ENCODE measurements at places on chromosomes 1 and 21.

- peak; percentile 84 for DNase-seq
Observed at GRCh38 chr1:156126043-156126629, 11.6 kb downstream of the LMNA start.

- no peak for DNase-seq
Observed at GRCh38 chr1:96674915-96675314, 46.7 kb upstream of the PTBP2 start.

- no peak for DNase-seq
Observed at GRCh38 chr1:31572323-31573104, 3.8 kb upstream of the TINAGL1 start.

DNA sequence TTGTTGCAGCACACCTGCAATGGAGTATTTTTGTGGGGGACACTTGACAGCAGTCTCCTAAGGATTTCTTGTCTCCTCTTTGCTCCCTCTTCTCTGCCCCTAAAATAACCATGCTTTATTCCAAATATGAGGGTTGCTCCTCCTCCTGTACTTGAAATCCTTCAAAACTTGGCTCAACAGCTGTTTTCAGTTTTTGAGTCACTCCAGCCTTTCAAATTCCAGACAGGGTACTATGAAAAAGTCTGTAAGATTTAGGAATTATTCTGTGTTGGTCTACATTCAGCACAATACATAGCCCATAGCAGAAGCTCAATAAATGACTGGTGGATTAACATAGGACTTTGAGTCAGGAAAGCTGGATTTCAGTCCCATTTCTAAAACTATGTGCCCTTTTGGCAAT is 5.5 kb downstream of the AP4B1 start:
- no peak for DNase-seq

- no peak for DNase-seq
Observed at GRCh38 chr1:50531027-50531426, 107.8 kb upstream of the DMRTA2 start.

DNA sequence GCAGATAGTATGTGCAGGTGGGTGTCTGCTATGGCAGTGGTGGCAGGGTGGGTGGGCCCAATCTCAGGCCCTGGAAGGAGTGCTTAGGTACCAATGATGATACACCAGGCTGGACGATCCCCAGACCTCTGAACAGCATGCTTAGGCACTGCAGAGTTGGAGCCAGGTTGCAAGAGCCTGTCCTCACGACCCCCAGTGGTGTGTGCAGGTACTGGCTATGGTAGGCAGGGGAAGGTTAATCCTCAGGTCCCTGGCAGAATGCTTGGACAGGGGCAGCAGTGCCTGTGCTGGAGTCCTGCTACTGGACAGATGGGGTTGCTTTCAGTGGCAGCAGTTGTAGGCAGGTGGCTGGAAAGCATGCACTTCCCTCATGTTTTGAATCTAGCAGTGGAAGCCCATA is 100.5 kb upstream of the NEK7 start:
- DNase-seq: no peak

DNA sequence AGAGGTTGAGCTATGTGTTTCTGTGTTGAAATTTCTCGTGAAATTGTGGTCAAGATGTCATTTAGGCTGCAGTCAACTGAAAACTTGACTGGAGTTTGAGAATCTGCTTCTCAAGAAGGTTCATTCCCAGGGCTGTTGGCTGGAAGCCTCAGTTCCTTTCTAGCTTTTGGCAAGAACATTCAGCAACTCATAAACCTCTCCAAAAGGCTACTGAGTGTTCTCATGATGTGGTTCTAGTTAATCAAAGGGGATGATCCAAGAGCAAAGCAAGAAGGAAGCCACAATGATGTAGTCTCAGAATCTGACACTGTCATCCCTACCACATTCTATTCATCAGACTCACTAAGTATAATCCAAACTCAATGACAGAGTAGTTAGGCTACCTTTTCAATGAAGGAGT is 66.6 kb downstream of the SPATA6 start:
- DNase-seq: no peak

DNA sequence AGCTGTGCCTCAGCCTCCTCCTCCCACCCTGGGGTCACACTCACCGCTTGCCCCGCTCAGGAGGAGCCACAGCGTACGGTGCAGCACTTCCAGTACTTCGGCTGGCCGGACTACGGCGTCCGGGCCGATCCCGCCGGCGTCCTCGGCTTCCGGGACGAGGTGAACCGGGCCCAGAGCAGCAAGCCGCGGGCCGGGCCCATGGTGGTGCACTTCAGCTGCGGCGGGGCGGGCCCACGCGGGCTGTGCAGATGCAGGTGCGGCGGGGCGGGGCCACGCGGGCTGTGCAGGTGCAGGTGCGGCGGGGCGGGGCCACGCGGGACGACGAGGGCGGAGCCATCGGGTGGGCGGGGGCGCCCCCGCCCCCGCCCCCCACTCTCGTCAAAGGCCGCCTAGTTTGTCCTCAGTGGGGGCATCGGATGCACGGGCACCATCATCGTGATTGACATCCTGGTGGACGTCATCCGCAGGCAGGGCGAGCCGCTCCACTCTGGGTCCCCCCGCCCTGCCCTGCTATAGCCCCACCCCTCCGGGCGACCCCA is 5.5 kb downstream of the RNF223 start:
- peak; percentile 24 for DNase-seq

DNA sequence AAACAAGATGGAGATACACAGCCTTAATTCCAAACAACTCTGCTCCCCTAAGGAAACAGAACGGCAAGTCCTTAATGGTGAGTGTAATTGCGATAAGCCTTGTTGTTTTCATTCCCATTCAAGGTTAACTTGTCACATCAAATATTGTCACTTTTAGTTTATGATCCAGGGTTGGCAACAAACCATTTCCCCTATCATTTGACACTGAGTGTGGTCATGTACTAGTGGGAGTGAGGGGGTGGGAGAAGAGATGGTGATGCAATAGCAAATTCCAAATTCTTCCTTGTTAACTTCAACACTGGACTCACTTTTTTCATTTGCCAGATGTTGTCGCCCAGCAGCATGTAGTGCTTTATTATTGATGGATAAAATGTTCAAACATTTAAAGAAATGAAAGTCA is 140.4 kb downstream of the ZNF326 start:
- no peak for DNase-seq

DNA sequence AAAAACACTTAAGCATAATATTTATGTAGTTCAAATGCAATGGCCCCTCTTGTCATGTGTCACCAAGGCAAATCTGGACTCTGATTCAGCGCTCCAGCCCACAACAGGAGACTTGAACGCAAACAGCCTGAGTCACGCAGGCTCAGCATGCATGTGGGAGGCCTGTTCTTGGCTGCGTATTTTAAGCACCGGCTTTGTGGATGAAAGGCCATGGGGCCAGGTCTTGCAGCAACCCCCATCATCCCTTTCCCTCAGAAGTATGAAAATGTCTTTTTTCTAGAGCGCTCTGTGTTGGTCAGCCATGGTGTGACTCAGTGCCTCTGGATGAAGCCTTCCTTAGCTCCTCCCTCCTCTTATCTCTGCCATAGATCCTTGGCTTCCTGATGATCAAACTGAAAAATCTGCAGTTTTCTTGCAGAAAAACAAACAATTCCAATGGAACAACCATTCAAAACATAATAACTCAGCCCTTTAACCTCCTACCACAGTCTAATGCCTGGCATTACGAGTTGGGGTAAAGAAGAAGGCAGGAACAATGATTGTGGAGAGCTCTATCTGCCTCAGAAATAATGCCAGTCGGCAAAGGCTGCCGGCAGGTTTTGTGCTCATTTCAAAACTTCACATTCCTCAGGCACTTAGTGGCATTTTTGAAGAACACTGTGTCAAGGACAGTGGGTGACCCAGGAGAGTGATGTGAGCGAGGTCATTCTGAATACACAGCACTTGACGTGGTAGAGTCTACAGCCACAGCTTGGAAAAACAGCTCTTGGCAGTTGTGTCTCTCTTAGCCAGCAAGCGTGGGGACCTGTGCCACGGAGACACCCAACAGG is 167.5 kb downstream of the CLIC6 start:
- peak; percentile 27 for DNase-seq

DNA sequence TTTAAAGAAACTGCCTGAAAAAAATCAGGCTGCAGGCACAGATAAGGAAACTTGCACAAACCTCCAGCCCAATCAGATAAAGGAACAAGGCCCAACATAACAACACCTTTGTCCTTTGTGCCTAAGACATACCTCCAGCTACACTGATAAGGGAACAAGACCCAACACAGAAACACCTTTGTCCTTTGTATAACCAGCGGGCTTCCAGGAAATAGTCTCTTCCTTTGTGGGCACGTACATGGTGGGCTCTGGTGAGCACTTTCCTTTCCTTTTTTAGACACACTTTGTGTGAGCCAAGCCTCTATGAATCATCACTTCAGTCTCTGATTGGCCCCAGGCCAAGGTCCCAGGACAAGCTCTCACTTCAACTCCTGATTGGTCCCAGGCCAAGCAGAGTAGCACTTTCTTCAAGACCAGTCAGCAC is 23.6 kb downstream of the ZNF670 start:
- DNase-seq: no peak

DNA sequence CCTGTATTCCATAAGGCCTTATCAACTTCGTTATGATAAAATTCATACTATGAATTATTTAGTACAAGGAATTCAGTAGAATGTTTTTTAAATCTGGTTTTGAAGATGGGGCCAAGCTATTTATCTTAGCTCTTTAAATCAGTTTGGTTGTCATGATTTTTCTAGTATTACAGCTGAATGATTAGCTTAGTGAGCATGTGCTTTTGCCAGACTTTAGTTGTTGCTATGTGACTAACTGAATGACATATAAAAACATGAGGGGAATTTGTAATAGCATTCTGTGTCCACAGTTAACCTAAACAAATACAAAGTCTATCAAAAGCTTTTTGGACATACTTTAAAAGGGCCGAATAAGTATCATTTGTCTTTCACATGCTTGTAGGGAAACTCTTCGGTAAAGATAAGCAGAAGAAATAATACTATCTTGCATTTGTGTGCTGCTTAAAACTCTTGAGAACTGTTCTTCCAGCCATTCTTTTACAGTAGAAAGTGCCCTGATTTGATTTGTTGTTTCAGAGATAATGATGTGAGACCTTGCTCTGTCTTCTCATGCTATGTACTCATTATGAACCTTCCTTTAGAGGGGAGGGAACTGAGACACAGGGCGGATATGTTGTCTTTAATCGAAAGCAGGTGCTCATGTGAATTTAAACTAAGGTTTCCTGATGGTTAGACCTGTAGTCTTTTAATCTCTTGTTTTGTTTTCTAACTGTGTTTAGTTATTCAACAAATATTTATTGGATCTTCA is 18.8 kb downstream of the NEK7 start:
- DNase-seq: peak; percentile 70

GRCh38 chr1:31785947-31786290 is 21.8 kb upstream of the ADGRB2 start:
- no peak for DNase-seq

DNA sequence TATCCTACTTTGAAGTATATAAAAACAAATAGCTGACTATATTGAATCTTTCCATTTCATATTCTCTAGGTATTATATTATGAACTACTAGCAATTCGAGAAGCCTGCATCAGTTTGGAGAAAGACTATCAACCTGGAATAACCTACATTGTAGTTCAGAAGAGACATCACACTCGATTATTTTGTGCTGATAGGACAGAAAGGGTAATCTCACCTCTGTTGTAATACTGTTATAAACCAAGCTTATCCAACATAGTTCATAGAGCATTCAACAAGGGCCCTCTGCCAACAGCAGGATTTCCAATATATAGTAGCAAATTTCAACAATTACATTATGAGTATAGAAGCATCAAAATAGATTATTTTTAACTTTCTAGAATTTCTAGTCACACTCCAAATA is 43.7 kb upstream of the TEKT2 start:
- DNase-seq: no peak

GRCh38 chr1:114107474-114108435 is 45.9 kb downstream of the SYT6 start:
- DNase-seq: no peak

- DNase-seq: no peak
Observed at GRCh38 chr21:39728341-39728740, 16.6 kb upstream of the IGSF5 start.

DNA sequence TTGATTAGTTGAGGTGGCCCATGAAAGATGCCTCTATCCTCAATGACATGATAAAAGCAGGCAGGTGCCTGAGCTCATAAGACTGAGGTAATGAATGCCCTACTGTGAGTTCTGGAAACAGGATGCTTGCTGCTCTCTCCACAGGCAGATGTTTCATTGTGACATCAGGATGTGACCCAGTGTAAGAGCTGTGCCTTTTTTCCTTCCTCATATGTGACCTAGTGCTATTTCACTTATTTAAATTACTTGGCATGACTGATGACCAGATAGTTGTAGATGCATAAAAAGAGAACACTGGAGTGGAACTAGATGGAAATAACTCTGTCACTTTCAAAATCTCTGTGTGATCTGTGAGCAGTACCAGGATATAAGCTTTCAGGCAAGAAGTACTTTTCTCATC is 31.9 kb downstream of the KIF14 start:
- DNase-seq: no peak
